ENCODE measurements at places on chromosomes 4 and X. TPM values are rescaled to one million over a fixed set of nuclear protein-coding genes. Genes with fewer than 3 reads are reported as not detected.

Gene COL25A1
- total RNA-seq, result under 0.01 TPM

Gene SSX4B
- total RNA-seq, result not detected

DNA sequence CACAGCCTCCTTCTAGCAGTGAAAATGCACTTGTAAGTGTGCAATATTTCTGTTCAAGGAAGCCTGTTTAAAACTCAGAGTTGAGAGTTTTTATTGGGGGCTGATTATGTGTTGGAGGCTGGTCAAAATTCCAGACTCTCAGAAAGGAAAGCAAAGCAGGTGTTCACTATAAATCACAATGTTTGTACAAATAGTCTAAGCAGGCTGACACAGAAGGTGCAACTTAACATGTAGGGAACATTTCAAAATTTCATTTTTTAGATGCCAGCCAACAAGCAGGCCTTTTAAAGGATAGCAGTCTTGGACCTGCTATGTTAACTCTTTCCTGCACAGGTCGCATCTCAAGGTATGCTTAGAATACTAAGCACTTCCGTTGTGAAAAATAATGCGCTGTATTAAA is 112.3 kb upstream of the IL13RA1 start:
- DNase-seq, result no peak

- DNase-seq, result peak; percentile 18
Observed at GRCh38 chr4:156295676-156296195, 342.1 kb upstream of the CTSO start.

- DNase-seq, result peak; percentile 82
Observed at GRCh38 chr4:128353791-128354190, 66.2 kb upstream of the PGRMC2 start.

Gene NXF2
- total RNA-seq, result not detected

- DNase-seq, result no peak
Observed at GRCh38 chr4:5888222-5889001, 4.5 kb downstream of the CRMP1 start.

- no peak for DNase-seq
Observed at GRCh38 chr4:69577245-69577644, 62.2 kb downstream of the UGT2A2 start.

GRCh38 chr4:1496116-1496642 is 89.9 kb upstream of the NKX1-1 start:
- DNase-seq, result no peak

DNA sequence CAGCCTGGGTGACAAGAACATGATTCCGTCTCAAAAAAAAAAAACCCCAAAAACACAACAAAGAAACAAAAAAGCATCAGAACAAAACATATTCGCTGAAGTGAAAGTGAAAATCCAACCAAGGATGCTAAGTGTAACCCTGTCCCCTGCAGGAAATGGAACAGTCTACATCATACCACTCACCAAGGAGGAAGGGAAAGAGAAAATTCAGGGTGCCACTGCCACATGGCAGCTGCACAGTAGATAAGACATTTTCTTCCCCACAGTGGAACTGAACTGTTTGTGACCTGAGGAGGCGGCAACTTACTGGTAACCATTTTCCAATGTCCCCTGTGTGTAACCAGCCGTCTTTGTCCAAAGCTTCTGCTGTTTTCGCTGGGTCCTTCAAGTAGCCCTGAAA is 28.2 kb upstream of the CENPU start:
- DNase-seq, result no peak

DNA sequence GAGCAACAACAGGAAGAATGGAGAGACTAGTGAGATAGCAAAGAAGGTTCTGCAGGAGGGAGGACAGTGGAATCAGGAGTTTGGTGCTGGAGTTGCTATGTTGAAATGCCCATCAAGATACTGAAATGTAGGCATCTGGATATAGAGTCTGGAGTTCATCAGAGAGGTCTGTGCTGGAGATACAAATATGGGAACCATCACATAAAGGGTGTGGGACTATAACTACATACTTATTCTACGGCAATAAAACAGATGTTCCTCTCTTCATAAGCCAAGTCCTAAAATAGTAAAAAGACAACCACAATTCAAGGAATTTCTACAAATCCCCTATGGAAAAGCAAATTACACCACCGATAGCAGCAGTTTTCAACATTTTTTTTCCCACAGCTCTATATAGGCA is 1.6 kb downstream of the MED14 start:
- DNase-seq, result no peak

DNA sequence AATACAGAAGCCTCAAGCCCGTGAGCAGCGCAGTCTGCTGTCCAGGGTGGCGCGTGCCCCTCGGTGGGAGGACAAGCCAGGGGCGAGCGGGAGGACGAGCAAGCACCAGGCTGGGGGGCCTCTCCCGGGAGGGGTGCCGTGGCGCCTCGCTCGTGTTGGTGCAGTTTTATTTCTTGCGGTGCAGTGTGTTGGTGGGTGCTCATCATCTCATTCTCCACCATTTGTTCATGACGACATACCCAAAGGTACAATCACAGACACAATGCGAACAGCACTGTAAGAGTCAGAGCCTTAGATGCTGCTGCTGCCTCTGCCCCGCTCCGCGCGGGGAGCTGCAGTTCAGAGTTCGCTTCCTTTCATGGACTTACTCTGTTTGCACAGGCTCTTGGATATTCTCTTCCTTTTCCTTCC is 30.3 kb downstream of the RGS12 start:
- no peak for DNase-seq

Gene FAM9C
- under 0.01 TPM for total RNA-seq

Gene GYG2
- total RNA-seq, result 10.6 TPM

DNA sequence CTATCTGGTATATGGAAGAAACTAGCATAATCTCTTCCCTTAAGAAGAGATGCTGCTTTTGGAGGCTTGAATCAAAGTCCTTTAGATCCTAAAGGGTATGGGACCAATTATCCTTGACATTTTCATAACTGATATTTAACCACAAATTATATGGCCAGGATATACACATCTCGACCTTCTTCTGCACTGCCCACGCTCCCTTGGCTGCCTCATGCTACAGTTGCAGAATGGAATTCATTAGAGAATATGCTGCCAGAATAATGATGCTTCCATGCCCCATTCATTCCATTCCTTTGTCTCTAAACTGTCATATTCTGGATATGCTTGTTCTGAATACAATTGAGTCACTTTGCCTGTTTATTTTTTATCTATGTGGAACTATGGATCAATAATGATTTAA is 157.1 kb upstream of the PACRGL start:
- no peak for DNase-seq

Gene MYL5
- 14.4 TPM for total RNA-seq

DNA sequence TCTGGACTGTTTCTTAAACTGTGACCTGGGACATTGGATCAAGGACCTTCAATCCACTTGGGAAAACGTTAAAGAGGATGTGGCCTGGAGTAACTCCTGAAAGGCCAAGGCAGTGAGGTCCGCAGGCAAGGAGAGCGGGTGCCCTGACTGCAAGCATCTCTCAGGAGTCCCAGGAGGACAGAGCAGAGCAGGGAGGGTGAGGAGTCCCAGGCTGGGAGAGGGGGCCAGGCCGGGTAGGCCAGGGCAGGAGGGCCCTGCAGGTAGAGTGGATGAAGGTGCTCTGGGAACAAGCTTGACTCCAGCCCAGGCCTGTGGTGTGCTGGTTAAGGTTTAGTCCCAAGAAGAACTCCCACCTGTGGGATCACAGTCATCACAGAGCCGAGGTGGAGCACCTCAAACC is 13.8 kb downstream of the PNMA6E start:
- DNase-seq, result no peak

GRCh38 chrX:133652185-133652584 is 236.9 kb upstream of the GPC4 start:
- no peak for DNase-seq
